Activated CD4-positive, alpha-beta T cell treated with anti-CD3 and anti-CD28 coated beads, Interleukin-2, amount 10 ng/mL, durations not matched to agents 7 days and 5 days (primary cell): ENCODE measurements at places on chromosomes 1 and 21.

GRCh38 chr21:37237764-37238163, 29.4 kb downstream of the VPS26C start:
- peak; percentile 30 for DNase-seq

DNA sequence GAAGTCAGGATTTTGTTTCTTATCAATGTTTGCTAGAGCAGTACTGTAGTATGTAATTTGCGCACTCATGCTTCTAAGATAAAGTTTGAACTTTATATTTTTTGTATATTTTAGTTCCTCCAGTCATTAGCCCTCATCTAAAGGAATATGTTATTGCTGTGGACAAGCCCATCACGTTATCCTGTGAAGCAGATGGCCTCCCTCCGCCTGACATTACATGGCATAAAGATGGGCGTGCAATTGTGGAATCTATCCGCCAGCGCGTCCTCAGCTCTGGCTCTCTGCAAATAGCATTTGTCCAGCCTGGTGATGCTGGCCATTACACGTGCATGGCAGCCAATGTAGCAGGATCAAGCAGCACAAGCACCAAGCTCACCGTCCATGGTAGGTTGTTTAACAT, 252.2 kb downstream of the TPR start:
- no peak for DNase-seq

- DNase-seq: no peak
These were observed 5.8 kb downstream of the LAMC2 start for GRCh38 chr1:183191833-183192232.

DNA sequence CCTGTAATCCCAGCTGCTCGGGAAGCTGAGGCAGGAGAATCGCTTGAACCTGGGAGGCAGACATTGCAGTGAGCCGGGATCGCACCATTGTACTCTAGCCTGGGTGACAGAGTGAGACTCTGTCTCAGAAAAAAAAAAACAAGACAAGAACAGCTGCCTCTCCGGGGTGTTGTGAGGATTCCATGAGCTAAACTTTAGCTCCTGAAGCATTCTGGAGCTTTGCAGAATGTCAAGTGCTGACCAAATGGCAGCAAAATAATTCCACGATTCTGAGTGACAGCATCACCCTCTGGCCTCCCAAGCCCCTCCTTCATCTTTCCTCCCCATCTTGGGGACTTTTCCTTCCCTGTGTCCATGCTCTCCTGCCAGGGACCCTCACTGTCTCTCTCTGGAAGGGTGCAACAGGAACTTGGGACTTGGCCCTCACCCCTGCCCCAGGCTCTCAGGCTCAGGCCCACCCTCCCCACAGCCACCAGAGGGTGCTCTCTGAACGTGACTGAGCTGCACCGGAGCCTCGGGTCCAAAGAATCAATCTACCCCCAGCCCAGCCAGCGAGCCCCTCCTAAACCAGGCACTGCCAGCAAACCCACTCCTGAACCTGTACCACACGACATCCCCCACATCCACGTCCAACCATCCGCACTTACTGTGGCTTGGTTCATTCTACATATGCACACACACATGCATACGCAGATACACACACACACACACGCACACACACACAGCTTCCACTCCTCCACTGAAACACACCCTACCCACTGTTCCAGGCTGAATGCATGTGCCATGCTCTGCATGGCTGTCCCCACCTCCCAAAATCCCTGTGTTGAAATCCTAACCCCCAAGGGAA, 45.7 kb downstream of the ACOT7 start:
- peak; percentile 75 for DNase-seq

DNA sequence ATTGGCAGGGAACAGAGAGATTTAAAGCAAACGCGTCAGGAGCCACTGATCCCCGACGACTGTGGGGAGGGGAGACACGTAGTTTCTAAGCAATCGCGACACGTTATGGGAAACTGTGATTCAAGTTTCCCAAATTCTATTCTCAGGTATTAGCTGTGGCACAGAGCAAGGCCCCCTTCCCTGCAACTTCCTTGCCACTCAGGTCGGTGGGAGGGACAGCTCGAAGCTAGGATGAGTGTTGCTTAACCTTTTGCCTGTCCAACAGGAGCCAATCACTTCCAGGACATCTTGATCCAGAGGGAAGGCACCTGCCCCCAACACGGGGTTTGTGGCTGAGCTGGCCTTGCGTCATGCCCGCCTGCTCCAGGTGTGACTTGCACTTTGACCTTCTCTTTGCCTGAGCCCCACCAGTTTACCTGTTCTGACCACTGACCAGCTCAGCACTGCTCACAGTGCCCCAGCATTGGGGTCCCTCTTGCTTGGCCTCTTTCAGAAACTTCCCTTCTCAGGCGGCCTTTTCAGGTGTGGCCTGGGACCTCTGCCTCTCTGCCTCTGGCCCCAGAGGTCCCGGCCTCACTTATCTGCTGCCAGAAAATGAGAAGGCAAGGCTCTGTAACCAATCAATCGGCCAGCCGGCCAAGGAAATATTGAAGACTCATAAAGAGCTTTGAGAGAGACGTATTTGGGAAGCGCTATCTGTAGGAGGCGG, 24.6 kb downstream of the TEX35 start:
- DNase-seq: no peak
